Lung (tissue), 17 donors: ENCODE measurements at places on chromosomes 11 and 22.
A peak's percentile ranks its signal among the peaks of the same experiment; 100 is the strongest.

DNA sequence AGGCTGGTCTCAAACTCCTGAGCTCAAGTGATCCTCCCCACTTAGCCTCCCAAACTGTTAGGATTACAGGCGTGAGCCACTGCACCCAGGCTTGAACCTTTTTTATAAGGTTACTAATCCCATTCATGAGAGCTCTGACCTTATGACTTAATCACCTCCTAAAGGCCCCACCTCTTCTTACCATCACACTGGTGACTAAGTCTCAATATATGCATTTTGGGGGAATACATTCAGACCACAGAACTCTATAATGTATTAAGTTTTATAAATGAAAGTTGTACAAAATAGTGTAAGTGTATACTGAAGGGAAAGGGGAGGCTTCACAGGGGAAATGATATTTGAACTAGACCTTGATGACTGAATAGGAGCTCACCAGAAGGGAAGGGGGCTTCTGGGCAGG is 28.4 kb upstream of the RBFOX2 start:
- no peak for DNase-seq

GRCh38 chr11:14552089-14552488 is 31.9 kb upstream of the PSMA1 start:
- DNase-seq: no peak

- no peak for DNase-seq
Observed at GRCh38 chr11:115272925-115273324, 231.3 kb downstream of the CADM1 start.

- DNase-seq: no peak
Observed at GRCh38 chr22:18033204-18033998, 9.0 kb upstream of the MICAL3 start.

GRCh38 chr22:46242076-46242475 is 8.0 kb downstream of the CDPF1 start:
- DNase-seq: no peak

GRCh38 chr11:1741741-1742140 is 8.7 kb downstream of the IFITM10 start:
- no peak for DNase-seq

GRCh38 chr22:38317122-38317994 is at the start of gene CSNK1E:
TSS of gene CSNK1E (minus strand) at chr22:38317433. CDS start at chr22:38314157, 3,276 bp downstream.
- DNase-seq: peak; percentile 80

DNA sequence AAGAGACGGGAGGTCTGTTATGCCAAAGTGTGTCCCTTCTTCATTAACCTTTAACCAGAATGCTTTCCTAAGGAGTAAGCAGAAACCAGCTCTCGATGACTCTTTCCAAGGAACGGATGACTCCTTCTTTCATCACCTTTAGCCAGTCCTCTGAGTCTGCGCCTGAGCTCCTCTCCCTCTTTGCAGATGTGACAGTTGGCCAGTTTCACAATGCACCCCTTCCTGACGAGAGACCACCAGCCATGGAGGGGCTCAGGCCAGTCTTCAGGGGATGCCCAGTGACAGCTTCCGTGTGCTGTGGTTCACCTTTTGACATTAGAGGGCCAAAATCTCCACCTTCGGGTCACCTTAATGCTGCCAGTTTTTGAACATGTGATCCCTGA is 826.1 kb downstream of the TBC1D22A start:
- DNase-seq: no peak

GRCh38 chr22:36386351-36386899 is 1.3 kb downstream of the MYH9 start:
- DNase-seq: peak; percentile 35

GRCh38 chr11:118212781-118213191 is 12.0 kb downstream of the JAML start:
- DNase-seq: no peak

- DNase-seq: no peak
Observed at GRCh38 chr11:72227316-72228228, 3.0 kb downstream of the INPPL1 start.

GRCh38 chr11:113494021-113494420 is 18.8 kb upstream of the DRD2 start:
- DNase-seq: no peak

DNA sequence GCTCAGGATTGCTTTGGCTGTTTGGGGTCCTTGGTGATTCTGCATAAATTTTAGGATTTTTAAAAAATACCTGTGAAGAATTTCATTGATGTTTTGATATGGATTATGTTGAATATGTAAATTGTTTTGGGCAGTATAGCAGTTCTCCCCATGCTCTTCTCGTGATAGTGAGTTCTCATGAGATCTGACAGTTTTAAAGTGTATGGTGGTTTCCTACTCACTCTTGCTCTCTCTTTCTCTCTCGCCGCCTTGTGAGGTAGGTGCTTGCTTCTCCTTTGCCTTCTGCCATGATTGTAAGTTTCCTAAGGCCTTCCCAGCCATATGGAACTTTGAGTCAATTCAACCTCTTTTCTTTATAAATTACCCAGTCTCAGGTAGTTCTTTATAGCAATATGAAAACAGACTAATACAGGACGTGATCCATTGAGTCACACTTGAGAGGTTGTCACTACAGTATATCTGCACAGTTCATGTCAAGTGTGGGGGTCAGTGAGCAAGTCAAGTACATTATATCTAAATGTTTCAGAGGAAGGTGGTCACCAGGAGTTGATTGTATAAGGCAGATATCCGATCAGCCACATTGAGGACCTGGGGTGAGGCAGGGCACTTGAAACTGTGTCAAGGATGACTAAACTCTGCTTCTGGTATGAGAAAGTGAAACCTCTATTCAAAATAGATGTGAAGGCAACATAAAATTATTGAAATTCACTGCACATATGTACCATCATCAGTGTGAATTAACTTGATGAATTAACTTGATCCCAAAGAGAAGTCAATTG is 70.7 kb upstream of the CCDC179 start:
- DNase-seq: no peak

GRCh38 chr11:69252490-69252837 is 41.5 kb upstream of the MYEOV start:
- no peak for DNase-seq

DNA sequence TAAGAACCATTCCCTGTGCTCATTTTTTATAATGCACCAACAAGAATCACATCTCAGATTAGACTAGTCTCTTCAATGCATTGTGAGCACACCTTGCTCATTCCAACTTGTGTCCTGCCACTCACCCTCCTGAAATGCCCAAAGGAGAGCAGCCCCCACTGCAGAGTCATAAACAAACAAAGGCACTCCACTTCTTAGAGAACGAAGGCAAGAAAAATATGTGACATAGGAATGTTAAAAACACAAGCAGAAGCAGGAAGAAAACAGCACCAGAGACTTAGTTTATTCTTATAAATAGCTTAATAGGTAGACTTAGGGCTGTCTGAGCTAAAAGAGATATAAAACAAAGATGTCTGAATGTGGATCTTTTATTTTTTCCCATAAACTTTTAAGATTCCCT is 57.2 kb downstream of the GUCY1A2 start:
- no peak for DNase-seq
